ENCODE measurements at places on chromosomes 5 and 9.

DNA sequence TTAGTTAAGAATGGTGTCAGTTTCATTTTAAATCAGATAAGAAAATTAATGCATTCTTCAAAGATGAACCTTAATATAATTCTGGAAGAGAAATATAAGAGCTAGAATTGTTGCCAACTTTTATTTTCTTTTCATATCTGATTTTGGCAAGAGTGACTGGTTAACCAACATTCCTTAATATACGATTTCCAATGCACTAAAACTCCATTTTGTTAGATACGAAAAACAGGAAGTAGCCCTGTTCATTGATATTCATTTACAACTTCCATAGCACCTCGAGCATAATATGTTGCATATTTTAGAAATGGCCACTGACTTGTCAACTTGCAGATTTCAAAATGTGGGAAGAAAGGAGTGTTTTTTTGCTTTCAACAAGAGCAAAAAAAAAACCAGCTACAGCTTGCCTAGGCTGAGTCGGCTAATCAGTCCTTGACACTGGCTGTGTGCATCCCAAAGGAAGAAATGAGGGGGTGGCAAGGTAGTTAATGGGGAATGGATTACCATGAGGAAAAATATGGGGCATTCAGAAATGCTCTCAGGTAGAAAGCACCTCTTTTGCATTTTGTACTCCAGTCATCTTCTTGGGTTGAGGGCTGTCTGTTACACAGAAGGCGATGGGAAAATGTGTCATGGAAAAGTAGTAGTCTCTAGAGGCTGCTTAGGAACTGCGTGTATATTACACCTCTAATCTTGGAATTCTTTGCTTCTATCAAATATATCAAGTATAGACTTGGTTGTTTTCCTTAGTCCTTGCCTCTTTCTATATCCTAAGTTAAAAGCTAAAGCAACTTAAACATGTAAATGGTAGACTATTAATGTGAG is 3.9 kb downstream of the MAP3K1 start:
- no peak for DNase-seq

DNA sequence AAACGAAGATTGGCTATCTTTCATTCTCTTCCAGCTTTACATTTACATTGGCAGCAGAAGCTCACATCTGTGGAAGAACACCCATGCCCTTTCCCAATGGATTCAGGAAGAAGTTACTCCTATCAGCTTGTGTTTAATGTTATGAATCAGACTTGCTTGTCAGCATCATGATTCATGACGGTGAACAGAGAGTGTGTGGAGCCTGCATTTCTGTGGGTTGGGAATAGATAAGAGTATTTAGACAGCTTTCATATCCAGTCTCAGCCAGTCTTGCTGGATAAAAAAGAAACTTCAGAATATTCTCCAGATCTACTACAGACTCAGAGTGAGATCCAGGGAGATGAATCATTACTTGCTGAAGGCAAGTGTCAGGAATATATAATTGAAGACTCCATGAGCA is 812.9 kb upstream of the ZNF608 start:
- DNase-seq, result no peak

DNA sequence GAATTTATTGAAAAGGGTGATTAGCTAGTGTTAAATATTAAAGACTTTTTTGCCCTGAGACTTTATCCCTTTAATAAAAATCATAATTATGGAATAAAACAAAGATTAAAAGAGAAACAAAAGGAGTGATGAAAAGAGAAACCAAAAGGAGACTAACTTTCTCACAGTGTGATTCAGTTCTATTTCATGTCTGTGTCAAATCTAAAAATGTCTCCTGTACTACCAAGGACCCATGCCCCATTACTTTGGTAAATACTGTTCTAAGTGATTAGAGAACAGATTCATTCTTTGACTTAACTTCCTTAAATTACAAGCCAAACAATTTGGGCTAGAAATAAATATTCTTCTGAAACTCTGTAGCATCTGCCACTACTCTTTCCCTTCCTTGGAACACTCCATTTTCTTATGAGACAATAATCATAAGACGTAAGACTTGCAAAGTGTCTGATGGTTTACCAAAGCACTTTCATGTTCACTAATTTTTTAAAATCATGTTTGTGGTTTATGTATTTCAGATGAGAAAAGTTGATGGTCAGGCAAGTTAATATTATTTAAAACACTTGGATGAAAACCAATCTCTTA is 319.0 kb downstream of the EBF1 start:
- DNase-seq, result no peak

DNA sequence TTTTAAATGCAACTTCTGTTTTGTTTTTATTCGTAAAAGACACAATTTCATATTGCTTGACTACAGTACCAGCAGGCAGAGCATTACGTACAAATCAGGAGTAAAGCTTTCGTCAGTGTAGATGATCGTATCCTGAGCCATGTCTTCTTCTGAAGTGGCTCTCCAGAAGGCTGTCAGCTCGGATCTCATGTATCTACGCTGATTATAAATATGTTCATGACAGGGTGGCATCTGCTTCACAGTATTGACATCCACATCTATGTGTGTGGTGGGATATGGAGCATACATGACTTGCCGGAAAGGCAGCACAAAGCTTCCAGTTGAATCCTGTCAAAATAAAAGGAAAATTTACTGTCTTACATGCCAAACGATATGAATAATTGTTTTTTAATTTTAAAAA is 16.8 kb downstream of the C9orf72 start:
- DNase-seq, result no peak

GRCh38 chr5:179668391-179668790 is 12.4 kb downstream of the CBY3 start:
- no peak for DNase-seq

GRCh38 chr9:125447202-125447802 is 185.7 kb downstream of the GAPVD1 start:
- no peak for DNase-seq

GRCh38 chr9:79572032-79572607 is 355 bp downstream of the TLE4 start:
- no peak for DNase-seq

Data from stimulated activated CD4-positive, alpha-beta T cell treated with anti-CD3 and anti-CD28 coated beads, Interleukin-15, amount 100 ng/mL, for 1 hour (primary cell).